ENCODE measurements at places on chromosomes 2 and 18.

DNA sequence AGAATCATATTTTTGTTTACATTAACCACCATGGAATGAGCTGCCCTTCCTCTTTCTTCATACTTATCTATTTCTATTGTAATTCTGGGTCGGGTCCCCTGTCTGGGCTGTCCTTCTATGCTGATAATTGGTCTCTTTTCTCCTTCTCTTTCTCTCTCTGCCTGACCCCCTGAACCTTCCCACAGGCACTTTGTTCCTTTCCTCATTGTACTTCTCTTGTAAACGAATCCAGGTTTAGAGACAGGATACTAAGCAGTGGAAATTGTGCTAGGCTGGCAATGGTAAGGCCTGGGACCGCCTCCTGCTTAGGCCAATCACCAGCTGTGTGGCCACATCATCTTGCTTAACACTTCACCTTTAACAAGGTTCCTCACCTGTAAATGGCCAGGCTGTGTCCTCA lies 137.0 kb downstream of the ZNF532 start:
- DNase-seq, result no peak
- no peak overlapping the region for H3K4me3 ChIP-seq
- no peaks in the 10 kb centered on the region for H3K27me3 ChIP-seq
- H3K36me3 ChIP-seq, result no peaks in the 10 kb centered on the region
- no peak overlapping the region for H3K27ac ChIP-seq

DNA sequence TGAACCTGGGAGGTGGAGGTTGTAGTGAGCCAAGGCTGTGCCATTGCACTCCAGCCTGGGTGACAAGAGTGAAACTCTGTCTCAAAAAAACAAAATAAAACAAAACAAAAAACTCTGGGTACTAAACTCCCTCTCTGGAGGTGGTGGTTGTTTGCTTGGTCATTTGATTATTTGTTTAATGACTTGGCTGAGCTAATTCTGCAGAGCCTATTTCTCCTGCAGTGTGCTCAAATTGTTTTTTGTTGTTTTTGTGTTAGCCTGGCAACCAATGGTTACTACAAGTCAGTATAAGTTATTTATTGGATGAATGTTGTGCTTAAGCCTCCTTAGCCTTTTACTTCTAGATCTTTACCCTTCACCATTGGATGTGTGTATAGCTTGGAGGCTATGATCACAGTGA lies 387.5 kb downstream of the ADCYAP1 start:
- no peak for DNase-seq
- H3K4me3 ChIP-seq, result no peak overlapping the region
- H3K27ac ChIP-seq, result no peak overlapping the region
- no peaks in the 10 kb centered on the region for H3K4me1 ChIP-seq
- H3K36me3 ChIP-seq, result no peaks in the 10 kb centered on the region
- no peaks in the 10 kb centered on the region for H3K27me3 ChIP-seq

- H3K4me1 ChIP-seq, result peaks cover 11% of the 10 kb centered on the region
- H3K27me3 ChIP-seq, result no peaks in the 10 kb centered on the region
- DNase-seq, result no peak
- H3K4me3 ChIP-seq, result no peak overlapping the region
- no peak overlapping the region for H3K27ac ChIP-seq
Measured at GRCh38 chr2:9001229-9001628, 2.3 kb downstream of the MBOAT2 start.

- no peaks in the 10 kb centered on the region for H3K27me3 ChIP-seq
- H3K36me3 ChIP-seq, result no peaks in the 10 kb centered on the region
- DNase-seq, result peak; percentile 99
Measured at GRCh38 chr2:148020111-148021058, at the start of gene ORC4. TSS of gene ORC4 (minus strand) at chr2:148020737. CDS start at chr2:147975958, 44,779 bp downstream.
